ENCODE measurements at places on chromosomes 3 and 15.

DNA sequence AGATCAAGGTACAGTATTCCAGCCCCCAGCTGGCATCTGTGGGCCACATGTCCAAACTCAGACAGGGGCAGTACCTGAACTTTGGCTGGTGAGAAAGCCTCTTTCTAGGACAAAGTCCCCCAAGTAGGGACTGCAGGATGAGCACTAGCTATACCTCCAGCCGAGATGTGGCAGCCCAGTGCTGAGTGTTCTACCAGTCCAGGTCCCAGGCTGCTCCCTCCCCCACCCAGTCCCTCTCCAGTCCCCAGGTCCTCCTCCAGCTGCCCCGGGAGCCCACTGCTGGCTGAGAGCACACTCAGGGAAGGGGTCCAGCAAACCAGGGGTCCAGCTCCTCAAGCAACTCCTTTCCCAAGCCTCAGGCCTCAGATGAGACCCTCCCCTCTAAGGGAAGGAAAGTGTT lies 1.5 kb downstream of the SLC26A6 start:
- H3K4me3 ChIP-seq: no peak overlapping the region
- H3K27me3 ChIP-seq: no peaks in the 10 kb centered on the region
- ATAC-seq: no peak
- H3K4me1 ChIP-seq: peaks cover 25% of the 10 kb centered on the region
- H3K27ac ChIP-seq: no peak overlapping the region

GRCh38 chr3:131277836-131278497 lies 103.6 kb upstream of the NUDT16 start:
- no peak overlapping the region for H3K4me3 ChIP-seq
- no peaks in the 10 kb centered on the region for H3K27me3 ChIP-seq
- H3K27ac ChIP-seq: no peak overlapping the region
- ATAC-seq: no peak
- H3K4me1 ChIP-seq: no peaks in the 10 kb centered on the region

DNA sequence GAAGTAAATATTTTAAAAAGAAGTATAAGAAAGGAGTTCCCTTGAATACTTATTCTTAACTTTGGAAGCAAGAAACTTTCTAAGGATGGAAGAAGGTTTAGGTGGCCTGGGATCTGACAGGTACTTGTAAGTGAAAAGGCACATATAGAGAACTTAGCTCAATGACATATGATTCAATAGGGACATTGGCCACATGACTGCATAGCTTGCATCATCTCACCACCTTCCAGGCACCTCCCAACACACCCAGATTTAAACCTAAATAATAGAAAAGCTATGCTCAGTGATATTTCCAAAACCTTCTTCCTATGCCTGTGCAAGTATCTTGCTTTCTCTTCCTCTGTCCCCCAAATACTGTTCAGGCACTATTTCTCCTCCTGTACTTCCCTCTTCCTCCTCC lies 4.7 kb upstream of the P2RY1 start:
- peaks cover 7% of the 10 kb centered on the region for H3K4me1 ChIP-seq
- H3K27ac ChIP-seq: no peak overlapping the region
- H3K36me3 ChIP-seq: no peaks in the 10 kb centered on the region
- H3K27me3 ChIP-seq: peaks cover 16% of the 10 kb centered on the region

DNA sequence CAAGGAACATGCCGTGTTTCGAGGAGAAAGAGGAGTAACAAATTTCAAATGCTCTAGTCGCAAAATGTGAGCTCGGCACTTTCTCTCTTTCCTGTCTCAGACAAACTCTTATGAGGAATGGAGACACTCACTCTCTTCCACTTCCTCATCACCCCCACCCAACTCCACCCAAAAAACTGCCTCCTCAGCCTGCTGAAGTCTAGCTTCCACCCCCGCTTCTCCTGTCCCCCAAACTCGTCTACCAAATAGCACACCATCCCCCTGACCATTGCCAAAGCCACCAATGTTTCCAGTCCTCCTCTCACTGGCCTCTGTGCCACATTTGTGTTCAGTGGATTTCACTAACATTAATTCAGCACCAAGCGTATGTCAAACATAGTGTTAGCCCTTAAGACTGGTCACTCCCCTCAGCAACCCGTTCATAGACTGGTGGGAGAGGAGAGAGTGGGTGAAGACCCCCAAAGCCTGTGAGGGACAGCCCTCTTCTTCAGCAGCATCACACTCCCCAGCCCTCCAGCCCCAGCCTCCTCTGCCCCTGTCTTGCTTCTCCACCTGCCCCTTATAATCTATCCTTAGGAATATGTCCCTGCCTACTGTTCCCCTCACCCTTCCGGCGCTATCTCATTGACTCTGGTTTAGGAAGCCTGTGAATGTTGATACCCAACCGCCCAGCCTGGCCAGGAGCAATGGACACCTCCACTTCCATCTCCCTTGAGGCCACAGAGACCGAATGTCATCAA lies 77.3 kb downstream of the FAM174B start:
- H3K27me3 ChIP-seq: peaks cover 3% of the 10 kb centered on the region
- H3K36me3 ChIP-seq: no peaks in the 10 kb centered on the region
- no peak for ATAC-seq
- H3K4me3 ChIP-seq: no peak overlapping the region
- H3K4me1 ChIP-seq: no peaks in the 10 kb centered on the region

GRCh38 chr15:40766194-40766815 lies 2.4 kb downstream of the GCHFR start:
- H3K4me1 ChIP-seq: peaks cover 62% of the 10 kb centered on the region
- ATAC-seq: no peak
- H3K27me3 ChIP-seq: no peaks in the 10 kb centered on the region
- no peak overlapping the region for H3K4me3 ChIP-seq
- H3K36me3 ChIP-seq: peaks cover 44% of the 10 kb centered on the region
- peak overlapping the region; percentile 80 for H3K27ac ChIP-seq

DNA sequence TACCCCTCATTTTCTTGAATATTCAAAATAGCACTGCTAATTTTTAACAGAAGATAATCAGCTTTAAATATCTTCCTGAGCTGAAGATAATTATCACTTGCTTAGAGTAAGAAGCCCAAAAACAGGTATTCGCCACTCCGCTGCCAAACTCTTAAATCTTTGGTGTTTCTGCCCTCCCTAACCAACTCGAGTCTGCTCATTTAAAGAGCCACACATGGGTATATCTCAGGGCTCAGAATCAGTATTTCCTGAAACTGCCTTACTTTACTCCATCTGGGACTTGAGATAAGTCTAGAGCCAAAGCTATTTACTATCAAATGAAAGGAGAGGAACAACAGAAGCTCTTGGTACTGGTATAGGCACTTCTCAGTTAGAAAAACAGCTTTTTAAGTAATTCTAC lies 10.8 kb downstream of the PDCD10 start:
- no peak overlapping the region for H3K27ac ChIP-seq
- H3K27me3 ChIP-seq: no peaks in the 10 kb centered on the region
